Activated naive CD4-positive, alpha-beta T cell treated with anti-CD3 and anti-CD28 coated beads, Interleukin-2, amount 10 ng/mL, durations not matched to agents 7 days and 5 days (primary cell): ENCODE measurements at places on chromosomes 1 and 21.
A peak's percentile ranks its signal among the peaks of the same experiment; 100 is the strongest.

GRCh38 chr1:9827558-9828185, 3.9 kb upstream of the CLSTN1 start:
- peak; percentile 33 for DNase-seq

GRCh38 chr21:18663663-18664062, 260.1 kb upstream of the TMPRSS15 start:
- DNase-seq: no peak

DNA sequence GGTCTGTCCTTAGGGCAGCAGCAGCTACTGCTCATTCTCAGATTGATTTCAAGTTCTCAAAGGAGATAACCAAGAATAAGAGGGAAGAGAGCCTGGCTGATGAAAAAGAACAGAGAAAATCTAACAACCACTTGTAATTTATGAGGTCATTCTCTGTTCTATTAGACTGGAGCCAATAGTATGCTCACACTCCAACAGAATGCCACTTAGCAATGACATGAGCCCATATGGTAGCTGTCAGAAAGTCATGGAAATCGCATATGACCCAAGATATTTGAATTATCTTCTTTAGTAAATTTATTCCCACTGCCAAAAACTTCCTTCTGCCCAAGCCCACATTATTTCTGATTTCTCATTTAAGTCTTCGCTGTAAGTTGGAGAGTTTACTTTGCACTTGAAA, 53.7 kb upstream of the PLA2G4A start:
- no peak for DNase-seq

- peak; percentile 53 for DNase-seq
These were observed 833 bp upstream of the DIP2A start for GRCh38 chr21:46457801-46458314.

GRCh38 chr21:45769294-45769693, 125.8 kb downstream of the PCBP3 start:
- DNase-seq: peak; percentile 34

- DNase-seq: no peak
These were observed 442.6 kb downstream of the DSCAM start for GRCh38 chr21:40404396-40404800.

DNA sequence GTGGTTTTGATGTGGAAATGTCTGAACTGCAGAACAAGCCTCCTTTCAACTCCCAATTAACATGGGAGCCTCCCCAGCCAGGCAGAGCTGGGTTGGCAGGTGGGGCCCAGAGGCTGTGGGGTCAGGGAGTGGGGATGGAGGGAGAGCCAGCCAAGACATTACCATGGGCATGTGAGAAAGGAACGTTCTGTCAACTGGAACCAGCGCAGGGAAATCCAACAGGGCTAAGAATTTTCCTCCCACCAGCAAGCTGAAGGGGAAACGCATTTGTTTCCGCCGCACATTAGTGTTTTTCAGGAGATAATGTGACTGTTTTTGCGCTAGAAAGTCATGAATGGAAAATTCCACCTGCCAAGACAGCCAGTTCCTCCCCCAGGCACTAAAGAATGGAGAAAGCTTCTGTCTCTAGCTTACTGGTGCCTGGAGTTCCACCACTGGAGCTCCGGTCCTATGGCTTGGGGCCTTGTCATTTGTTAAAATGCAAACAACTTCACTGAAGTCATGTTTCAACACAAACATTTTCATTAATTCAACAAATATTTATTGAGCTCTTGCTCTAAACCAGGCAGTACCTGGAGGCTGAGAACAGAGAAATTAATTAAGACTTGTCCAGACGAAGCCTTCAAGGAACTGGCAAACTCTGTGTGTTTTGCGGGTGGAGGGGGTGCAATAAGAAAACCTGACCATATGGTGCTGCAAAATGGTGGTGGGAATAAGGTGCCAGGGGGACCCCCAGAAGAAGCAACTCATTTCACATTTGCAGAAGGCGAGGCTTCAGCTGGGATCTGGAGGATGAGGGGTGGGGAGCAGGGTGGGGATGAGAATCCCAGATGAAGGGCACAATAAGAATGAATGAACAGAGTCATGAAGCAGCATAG, 305.1 kb downstream of the MATN1 start:
- no peak for DNase-seq
